ENCODE measurements at places on chromosomes 3 and 15. TPM values are rescaled to one million over a fixed set of nuclear protein-coding genes. Genes with fewer than 3 reads are reported as not detected.

DNA sequence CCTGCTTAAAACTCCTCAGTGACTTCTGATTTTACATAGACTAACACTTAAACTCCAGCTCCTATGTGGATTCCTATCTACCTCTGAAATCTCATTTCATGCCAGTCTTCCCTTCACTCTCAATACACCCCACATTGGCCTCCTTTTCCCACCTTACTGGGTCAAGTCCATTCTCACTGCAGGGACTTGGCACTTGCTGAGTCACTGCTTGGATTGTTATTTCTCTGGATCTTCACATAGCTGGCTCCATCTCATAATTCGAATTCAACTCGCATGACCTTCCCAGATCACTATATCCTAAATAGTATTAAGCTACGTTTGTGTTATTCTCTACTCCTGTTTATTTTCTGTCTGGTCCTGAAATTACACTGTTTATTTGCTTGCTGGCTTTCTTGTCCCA lies 59.6 kb upstream of the FRMD4B start:
- H3K4me3 ChIP-seq = no peak overlapping the region
- DNase-seq = no peak
- H3K27me3 ChIP-seq = peaks cover 12% of the 10 kb centered on the region
- H3K4me1 ChIP-seq = peaks cover 42% of the 10 kb centered on the region
- no peak overlapping the region for H3K27ac ChIP-seq
- no peaks in the 10 kb centered on the region for H3K36me3 ChIP-seq

DNA sequence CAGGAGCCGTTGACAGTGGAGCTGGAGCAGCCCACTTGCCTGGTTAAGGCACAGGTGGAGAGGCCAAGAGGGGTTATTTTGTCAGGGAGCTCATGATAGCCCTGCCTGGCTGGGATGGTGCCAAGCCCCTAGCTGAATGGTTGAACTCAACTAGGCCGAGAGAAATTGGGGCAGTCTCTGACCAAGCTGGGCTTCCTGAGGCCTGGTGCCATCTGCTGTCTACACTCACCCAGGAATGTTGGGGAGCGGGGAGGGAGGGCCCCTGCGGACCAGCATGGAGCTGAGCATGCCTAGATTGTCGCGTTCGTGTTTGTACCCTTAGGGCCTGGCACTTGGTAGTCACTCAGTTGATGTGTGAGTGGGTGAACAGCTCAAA lies 1.2 kb downstream of the BRPF1 start:
- H3K36me3 ChIP-seq = no peaks in the 10 kb centered on the region
- peak overlapping the region; percentile 95 for H3K27ac ChIP-seq
- DNase-seq = no peak
- peaks cover 76% of the 10 kb centered on the region for H3K4me1 ChIP-seq

- no peaks in the 10 kb centered on the region for H3K4me1 ChIP-seq
- no peak for DNase-seq
- no peak overlapping the region for H3K4me3 ChIP-seq
- H3K36me3 ChIP-seq = no peaks in the 10 kb centered on the region
Observed at GRCh38 chr3:126372413-126373145, 15.4 kb upstream of the KLF15 start.

- no peaks in the 10 kb centered on the region for H3K27me3 ChIP-seq
- peaks cover 35% of the 10 kb centered on the region for H3K4me1 ChIP-seq
- H3K27ac ChIP-seq = peak overlapping the region; percentile 2
- no peaks in the 10 kb centered on the region for H3K36me3 ChIP-seq
- no peak for DNase-seq
- no peak overlapping the region for H3K4me3 ChIP-seq
Observed at GRCh38 chr15:89077750-89078149, 10.5 kb upstream of the ABHD2 start.

GRCh38 chr3:59133311-59133710 lies 83.5 kb upstream of the CFAP20DC start:
- H3K4me1 ChIP-seq = no peaks in the 10 kb centered on the region
- H3K27ac ChIP-seq = no peak overlapping the region
- H3K36me3 ChIP-seq = no peaks in the 10 kb centered on the region
- no peak for DNase-seq

The MAPK6 gene
- 21.7 TPM for total RNA-seq

The ZDHHC19 gene
- total RNA-seq = not detected

The SLC9C1 gene
- total RNA-seq = not detected
